ENCODE measurements at places on chromosomes 6 and 20. TPM values are rescaled to one million over a fixed set of nuclear protein-coding genes. Genes with fewer than 3 reads are reported as not detected.

DNA sequence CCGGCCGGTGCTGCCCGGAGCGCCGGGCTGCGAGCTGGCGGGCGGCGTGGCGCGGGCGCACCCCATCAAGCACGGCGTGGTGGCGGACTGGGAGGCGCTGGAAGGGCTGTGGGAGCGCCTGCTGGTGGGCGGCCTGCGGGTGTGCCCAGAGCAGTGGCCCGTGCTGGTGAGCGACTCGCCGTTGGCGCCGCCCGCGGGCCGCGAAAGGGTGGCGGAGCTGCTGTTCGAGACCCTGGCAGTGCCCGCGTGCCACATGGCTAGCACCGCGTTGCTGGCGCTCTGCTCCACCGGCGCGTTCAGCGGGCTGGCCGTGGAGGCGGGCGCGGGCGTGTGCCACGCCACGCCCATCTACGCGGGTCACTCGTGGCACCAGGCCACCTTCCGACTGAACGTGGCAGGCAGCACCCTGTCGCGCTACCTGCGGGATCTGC is 517 bp downstream of the ACTL10 start:
- peak; percentile 54 for DNase-seq

- no peak for DNase-seq
These were observed 364.7 kb downstream of the SYNE1 start for GRCh38 chr6:152272486-152272885.

- no peak for DNase-seq
These were observed 144.8 kb downstream of the PDSS2 start for GRCh38 chr6:107314531-107314939.

DNA sequence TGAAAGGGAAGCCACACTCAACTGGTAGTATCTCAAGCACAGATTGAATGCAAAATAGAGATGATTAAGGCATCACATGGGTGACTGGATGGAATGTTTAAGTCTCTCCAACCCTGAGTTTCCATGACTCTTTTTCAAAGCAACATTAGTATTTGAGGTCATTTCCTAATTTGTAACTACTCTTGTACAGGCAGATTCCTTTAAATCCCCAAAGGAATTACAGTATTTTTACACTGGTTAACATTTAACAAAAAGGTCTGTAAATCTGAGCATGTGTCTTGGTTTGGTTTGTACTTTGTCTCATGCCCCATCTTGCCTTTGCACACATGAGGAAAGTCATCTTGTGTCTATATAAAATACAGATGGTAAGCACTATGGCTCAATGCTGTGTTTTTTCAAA is 15.1 kb downstream of the RMND1 start:
- no peak for DNase-seq

DNA sequence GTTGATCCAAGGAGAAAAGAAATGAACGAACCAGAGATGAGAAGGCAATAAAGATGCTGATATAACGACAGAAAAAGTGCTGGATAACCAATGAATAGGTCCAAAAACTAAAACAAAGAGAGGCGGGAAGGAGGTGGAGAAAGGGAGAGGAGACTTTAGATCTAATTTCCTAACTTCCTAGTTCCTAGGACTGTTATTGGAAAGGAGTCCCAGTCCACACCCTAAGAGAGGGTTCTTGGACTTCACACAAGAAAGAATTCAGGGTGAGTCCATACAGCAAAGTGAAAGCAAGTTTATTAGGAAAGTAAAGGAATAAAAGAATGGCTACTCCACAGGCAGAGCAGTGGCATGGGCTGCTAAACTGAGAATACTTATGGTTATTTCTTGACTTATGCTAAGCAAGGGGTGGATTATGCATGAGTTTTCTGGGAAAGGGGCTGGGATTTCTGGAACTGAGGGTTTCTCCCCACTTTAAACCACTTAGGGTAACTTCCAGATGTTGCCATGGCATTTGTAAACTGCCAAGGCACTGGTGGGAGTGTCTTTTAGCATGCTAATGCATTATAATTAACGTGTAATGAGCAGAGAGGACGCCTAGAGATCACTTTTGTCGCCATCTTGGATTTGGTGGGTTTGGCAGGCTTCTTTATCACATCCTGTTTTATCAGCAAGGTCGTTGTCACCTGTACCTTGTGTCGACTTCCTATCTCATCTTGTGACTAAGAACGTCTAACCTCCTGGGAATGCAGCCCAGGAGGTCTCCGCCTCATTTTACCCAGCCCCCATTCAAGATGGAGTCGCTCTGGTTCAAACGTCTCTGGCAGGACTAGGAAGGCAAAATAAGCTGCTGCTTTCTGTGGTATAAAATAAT is 60.9 kb upstream of the RBM24 start:
- DNase-seq: no peak

GRCh38 chr20:10429443-10429981 is 4.5 kb downstream of the MKKS start:
- no peak for DNase-seq

EFCAB8 gene
- not detected for total RNA-seq
